Aortic smooth muscle cell (primary cell): ENCODE measurements at places on chromosomes 16 and 17. TPM values are rescaled to one million over a fixed set of nuclear protein-coding genes. Genes with fewer than 3 reads are reported as not detected.

CCL17 gene
- total RNA-seq: not detected in 2 replicates

NETO2 gene
- 1.4 and 2.5 TPM in 2 replicates for total RNA-seq

BORCS6 gene
- total RNA-seq: 6.1 and 7.4 TPM in 2 replicates

GLIS2 gene
- total RNA-seq: 2.6 and 4.1 TPM in 2 replicates

NOTUM gene
- total RNA-seq: under 0.01 TPM in 1 of 2 replicates, not detected in the other

CD300H gene
- total RNA-seq: not detected in 2 replicates

MPHOSPH6 gene
- 20.2 and 21.1 TPM in 2 replicates for total RNA-seq

PRAC1 gene
- total RNA-seq: not detected in 2 replicates

C16orf96 gene
- not detected in 2 replicates for total RNA-seq

SPATA2L gene
- 8.9 and 13.6 TPM in 2 replicates for total RNA-seq

SMIM36 gene
- not detected in 2 replicates for total RNA-seq
